ENCODE measurements at places on chromosomes 12 and 14.

- no peaks in the 10 kb centered on the region for H3K36me3 ChIP-seq
- peaks cover 23% of the 10 kb centered on the region for H3K27me3 ChIP-seq
- H3K4me1 ChIP-seq = peaks cover 45% of the 10 kb centered on the region
Measured at GRCh38 chr12:22333713-22334409, 646 bp downstream of the ST8SIA1 start.

- no peak for DNase-seq
- H3K4me1 ChIP-seq = peaks cover 8% of the 10 kb centered on the region
- peaks cover 3% of the 10 kb centered on the region for H3K36me3 ChIP-seq
- no peak overlapping the region for H3K4me3 ChIP-seq
- H3K27me3 ChIP-seq = no peaks in the 10 kb centered on the region
Measured at GRCh38 chr12:1566449-1567135, 27.8 kb downstream of the FBXL14 start.

GRCh38 chr14:38197001-38197783 is 10.5 kb upstream of the SSTR1 start:
- H3K4me3 ChIP-seq = no peak overlapping the region
- no peaks in the 10 kb centered on the region for H3K4me1 ChIP-seq
- H3K27me3 ChIP-seq = no peaks in the 10 kb centered on the region
- H3K27ac ChIP-seq = no peak overlapping the region
- no peaks in the 10 kb centered on the region for H3K36me3 ChIP-seq
- no peak for DNase-seq

GRCh38 chr12:57840726-57841125 is 5.8 kb downstream of the CTDSP2 start:
- H3K36me3 ChIP-seq = no peaks in the 10 kb centered on the region
- H3K27me3 ChIP-seq = no peaks in the 10 kb centered on the region
- H3K4me3 ChIP-seq = no peak overlapping the region

DNA sequence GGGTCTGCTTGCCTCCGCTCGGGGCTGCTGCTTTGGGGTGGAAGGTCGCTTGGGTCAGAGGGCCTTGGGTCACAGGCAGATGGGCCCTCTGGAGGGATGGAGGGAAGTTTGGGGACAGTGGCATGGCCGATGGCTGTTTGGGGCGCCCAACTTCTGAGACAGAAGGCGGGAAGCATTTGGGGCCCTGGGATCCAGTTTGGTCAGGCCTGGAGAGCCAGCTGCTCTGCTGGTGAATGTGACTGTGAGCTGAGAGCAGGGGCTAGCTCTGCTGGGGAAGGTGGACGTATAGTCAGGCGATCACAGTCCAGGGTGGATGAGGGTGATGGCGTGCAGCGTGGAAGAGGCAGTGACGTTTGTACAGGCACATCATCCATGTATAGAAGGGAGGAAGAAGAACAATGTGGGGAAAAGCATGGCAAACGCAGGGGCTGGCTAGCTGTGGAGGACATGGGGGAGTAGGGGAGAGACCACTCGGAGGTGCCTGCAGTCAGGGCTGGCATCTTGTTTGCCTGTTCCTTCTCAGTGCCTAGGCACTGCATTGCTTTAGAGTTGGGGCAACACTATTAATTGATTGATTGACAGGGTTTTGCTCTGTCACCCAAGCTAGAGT is 57.5 kb downstream of the TSPAN9 start:
- H3K4me3 ChIP-seq = no peak overlapping the region
- H3K4me1 ChIP-seq = peaks cover 16% of the 10 kb centered on the region
- H3K27me3 ChIP-seq = no peaks in the 10 kb centered on the region
- H3K27ac ChIP-seq = no peak overlapping the region
- DNase-seq = no peak

GRCh38 chr12:38614171-38614570 is 291.2 kb downstream of the CPNE8 start:
- no peaks in the 10 kb centered on the region for H3K4me1 ChIP-seq
- no peak overlapping the region for H3K27ac ChIP-seq
- no peak overlapping the region for H3K4me3 ChIP-seq

- H3K4me1 ChIP-seq = peaks cover 6% of the 10 kb centered on the region
- H3K27ac ChIP-seq = no peak overlapping the region
- no peak for DNase-seq
- H3K36me3 ChIP-seq = no peaks in the 10 kb centered on the region
- H3K4me3 ChIP-seq = no peak overlapping the region
Measured at GRCh38 chr14:75247286-75247922, 31.2 kb upstream of the FOS start.

DNA sequence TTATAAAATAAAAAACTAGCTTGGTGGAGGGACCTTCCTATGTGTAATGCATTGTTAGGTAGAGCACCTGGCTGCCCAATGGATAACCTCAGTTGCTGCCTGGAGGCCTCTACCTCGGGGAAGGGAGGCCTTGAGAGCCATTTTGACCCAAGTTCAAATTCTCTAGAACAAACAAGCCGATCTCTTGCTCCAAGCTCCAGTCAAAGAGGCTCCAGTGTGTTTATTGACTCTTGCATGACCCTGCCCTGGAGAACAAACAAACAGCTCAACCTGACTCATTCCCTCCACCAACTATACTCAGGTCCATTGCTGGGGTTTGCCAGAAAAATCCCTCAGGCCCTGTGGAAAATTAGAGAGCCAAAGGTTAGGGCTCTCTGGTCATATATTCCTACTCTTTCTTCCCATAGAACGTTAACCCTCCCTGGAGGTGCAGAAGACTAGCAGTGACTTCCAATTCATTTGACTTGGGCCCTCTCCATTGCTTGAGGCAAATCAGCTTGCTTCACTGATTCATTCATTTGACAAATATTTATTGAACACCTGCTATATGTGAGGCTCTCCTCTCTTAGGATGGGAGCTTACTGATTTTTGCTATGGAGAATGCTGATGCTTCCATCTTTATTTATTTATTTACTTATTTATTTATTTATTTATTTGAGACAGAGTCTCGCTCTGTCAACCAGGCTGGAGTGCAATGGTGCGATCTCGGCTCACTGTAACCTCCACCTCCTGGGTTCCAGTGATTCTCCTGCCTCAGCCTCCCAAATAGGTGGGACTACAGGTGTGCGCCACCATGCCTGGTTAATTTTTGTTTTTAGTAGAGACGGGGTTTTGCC is 73.7 kb upstream of the CISTR start:
- no peak overlapping the region for H3K27ac ChIP-seq
- H3K4me1 ChIP-seq = no peaks in the 10 kb centered on the region
- peak; percentile 55 for DNase-seq
- peaks cover 33% of the 10 kb centered on the region for H3K27me3 ChIP-seq
- H3K4me3 ChIP-seq = no peak overlapping the region

GRCh38 chr12:67482751-67483661 is 165.5 kb upstream of the DYRK2 start:
- no peaks in the 10 kb centered on the region for H3K27me3 ChIP-seq
- no peak overlapping the region for H3K4me3 ChIP-seq
- no peak overlapping the region for H3K27ac ChIP-seq
- peak; percentile 85 for DNase-seq
- no peaks in the 10 kb centered on the region for H3K36me3 ChIP-seq
- H3K4me1 ChIP-seq = peaks cover 13% of the 10 kb centered on the region

DNA sequence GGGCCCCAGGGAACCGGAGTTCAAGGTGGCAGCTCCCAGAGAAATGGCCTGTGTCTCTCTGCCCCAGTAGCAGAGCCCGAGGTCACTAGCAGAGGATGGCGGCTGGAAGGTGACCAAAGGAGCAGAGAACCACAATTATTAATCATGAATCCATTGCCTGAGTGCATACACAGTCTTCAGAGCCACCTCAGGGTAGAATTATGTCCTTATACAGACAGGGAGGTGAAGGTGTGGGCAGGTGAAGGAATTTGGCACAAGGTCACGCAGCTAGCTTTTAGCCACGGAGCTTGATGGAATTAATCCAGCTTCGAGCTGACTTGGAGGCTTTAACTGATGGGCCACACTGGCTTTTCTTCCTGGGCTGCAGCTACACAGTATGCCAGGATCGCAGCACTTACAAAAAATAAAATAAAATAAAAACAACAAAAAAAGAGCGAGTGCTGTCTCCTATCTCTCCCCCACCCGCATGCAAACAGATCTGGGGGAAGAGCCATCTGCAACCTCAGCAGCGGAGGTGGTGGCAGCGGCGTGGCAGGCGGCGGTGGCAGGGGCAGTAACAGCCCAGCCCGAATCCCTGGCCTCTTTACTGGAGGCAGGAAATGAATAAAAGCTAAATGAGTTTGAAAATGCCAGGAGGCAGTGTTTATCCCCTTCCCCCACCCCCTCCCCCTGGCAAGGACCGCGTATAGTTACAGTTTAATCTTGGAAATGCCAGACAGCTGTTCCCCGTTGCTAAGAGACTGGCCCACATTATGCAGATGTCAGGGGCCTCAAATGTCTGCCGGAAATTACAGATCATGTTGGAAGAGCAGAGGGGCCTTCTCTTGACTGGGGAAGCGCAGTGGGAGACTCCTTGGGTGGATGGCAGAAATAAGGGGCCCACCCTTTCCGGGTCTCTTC is 93.5 kb downstream of the LRRC74A start:
- no peaks in the 10 kb centered on the region for H3K36me3 ChIP-seq
- peaks cover 45% of the 10 kb centered on the region for H3K4me1 ChIP-seq
- H3K4me3 ChIP-seq = no peak overlapping the region
- DNase-seq = peak; percentile 67
- peak overlapping the region; percentile 94 for H3K27ac ChIP-seq

- no peaks in the 10 kb centered on the region for H3K36me3 ChIP-seq
- H3K27me3 ChIP-seq = no peaks in the 10 kb centered on the region
- H3K27ac ChIP-seq = no peak overlapping the region
- DNase-seq = no peak
Measured at GRCh38 chr12:67386869-67387565, 117.9 kb downstream of the CAND1 start.

DNA sequence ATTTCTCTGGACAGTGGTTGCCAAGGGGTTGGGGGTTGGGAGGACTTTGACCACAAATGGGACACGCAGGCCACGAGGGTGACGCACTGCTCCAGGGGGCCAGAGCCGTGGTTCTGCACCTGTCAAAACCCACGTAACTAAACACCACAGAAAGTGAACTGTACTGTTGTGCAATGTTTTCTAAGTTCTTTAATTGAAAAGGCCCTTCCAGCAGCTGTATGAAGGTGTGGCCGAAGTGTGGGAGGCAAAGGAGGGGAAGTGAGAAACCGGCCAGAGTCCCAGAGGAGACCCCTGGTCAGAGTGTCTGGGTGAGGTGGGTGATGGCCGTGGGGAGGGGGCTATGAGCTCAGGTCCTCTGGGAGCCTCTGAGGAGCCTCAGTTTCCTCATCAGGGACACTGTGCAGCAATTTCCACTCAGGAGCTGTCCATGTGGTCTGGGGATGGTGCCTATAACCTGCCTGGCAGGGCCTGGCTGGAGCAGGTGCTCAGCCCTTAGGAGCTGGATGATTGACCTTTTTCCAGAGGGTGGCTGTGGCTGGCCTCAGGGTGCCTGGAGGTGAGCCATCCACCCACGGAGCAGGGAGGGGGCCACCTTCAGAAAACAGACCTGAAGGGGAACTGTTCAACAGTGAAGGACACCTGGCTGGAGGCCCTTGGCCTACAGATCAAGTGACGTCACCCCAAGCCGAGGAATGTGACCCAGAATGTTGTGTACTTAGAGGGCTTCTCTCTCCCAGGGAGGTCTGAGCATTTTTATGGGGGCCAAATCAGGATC is 9.8 kb upstream of the BDKRB2 start:
- H3K4me1 ChIP-seq = no peaks in the 10 kb centered on the region
- no peak for DNase-seq
- peaks cover 4% of the 10 kb centered on the region for H3K27me3 ChIP-seq
- H3K27ac ChIP-seq = no peak overlapping the region
- H3K36me3 ChIP-seq = no peaks in the 10 kb centered on the region
- no peak overlapping the region for H3K4me3 ChIP-seq

- H3K4me1 ChIP-seq = no peaks in the 10 kb centered on the region
- no peak for DNase-seq
- H3K36me3 ChIP-seq = no peaks in the 10 kb centered on the region
- H3K27ac ChIP-seq = no peak overlapping the region
- no peak overlapping the region for H3K4me3 ChIP-seq
- no peaks in the 10 kb centered on the region for H3K27me3 ChIP-seq
Measured at GRCh38 chr14:55153951-55154350, 24.9 kb downstream of the LGALS3 start.

GRCh38 chr12:28578361-28578760 is 388.1 kb downstream of the CCDC91 start:
- H3K4me1 ChIP-seq = peaks cover 15% of the 10 kb centered on the region
- no peak overlapping the region for H3K27ac ChIP-seq
- no peaks in the 10 kb centered on the region for H3K27me3 ChIP-seq
- DNase-seq = no peak
- no peak overlapping the region for H3K4me3 ChIP-seq

DNA sequence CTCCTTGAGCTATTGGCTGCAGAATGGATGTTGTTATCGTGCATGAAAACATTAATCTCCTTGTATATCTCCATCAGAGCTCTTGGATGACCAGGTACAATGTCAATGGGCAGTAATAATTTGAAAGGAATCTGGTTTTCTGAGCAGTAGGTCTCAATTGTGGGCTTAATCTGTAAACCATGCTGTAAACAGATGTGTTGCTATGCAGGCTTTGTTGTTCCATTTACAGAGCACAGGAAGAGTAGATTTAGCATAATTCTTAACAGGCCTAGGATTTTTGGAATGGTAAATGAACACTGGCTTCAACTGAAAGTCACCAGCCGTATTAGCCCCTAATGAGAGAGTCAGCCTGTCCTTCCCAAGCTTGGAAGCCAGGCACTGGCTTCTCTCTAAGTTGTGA is 50.4 kb downstream of the ATG14 start:
- DNase-seq = no peak
- H3K4me1 ChIP-seq = no peaks in the 10 kb centered on the region
- H3K36me3 ChIP-seq = no peaks in the 10 kb centered on the region

DNA sequence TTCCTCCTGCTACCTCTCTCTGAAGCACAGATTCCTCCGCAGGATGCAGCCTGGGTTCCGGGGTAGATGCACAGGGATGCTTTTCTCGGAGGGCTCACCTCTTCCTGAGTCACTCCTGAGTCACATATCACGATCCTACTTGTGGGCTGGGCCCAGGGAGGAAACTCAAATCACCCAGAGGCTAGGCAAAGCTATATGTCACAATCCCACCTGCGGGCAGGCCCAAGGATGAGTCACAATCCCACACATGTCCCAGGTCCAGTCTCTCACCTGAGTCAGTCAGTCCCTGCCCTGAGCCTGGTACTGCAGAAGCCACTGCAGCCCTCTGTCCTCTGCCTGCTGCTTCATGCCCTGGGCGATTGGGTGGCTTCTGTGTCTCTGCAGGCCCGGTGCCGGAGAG is 149.0 kb upstream of the GSC start:
- no peak overlapping the region for H3K4me3 ChIP-seq
- H3K36me3 ChIP-seq = no peaks in the 10 kb centered on the region
- H3K27me3 ChIP-seq = no peaks in the 10 kb centered on the region
- H3K4me1 ChIP-seq = no peaks in the 10 kb centered on the region

DNA sequence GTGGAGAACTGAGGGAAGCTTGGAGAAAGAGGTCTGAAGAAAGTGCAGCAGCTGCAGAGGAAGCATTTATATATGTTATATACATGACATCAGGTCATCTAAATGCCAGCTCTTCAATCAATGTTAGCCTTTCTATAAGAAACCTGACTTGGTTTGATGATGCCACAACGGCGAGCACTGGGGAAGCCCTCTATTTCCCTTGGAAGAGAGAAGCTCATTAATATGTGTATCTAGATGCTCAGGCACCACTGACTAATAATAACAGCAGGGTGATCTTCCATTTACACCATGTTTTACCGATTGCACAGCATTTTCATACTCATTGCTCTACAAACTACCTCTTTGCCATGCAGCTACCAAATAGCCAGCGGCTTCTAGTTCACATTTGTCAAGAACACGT is 811 bp downstream of the ACYP1 start:
- peak overlapping the region; percentile 87 for H3K27ac ChIP-seq
- no peak for DNase-seq
- no peaks in the 10 kb centered on the region for H3K36me3 ChIP-seq
- H3K4me3 ChIP-seq = peak overlapping the region; percentile 72
- no peaks in the 10 kb centered on the region for H3K27me3 ChIP-seq

- no peaks in the 10 kb centered on the region for H3K27me3 ChIP-seq
- no peak for DNase-seq
- H3K36me3 ChIP-seq = no peaks in the 10 kb centered on the region
- H3K27ac ChIP-seq = peak within 1 kb of the TSS; percentile 63
- no peaks in the 10 kb centered on the region for H3K4me1 ChIP-seq
Measured at GRCh38 chr14:88005050-88005481, at the start of gene GPR65. GPR65 (plus strand) TSS chr14:88005135; CDS start chr14:88010848, 5,713 bp downstream.
